Kidney (tissue), 22 donors: ENCODE measurements at places on chromosomes 11 and 22. TPM values are rescaled to one million over a fixed set of nuclear protein-coding genes. Genes with fewer than 3 reads are reported as not detected.

DNA sequence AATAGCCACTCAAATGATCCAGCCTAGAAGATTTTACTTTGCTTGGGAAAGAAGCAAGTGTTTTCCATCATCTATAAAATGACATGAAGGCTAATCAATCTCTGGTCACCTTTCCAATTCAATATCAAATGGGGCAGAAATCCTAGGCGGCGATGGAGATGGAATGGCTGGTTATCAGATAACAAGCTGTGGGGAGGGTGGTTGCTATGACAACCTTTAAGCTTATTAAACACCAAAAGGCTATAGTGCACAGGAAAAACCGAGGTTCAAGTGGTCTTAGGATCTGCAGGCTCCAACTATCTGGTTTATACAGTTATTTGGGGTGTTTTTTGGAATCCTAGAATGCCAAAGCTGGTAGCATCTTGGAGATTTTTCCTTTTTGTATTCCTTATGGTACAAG, 13.9 kb upstream of the BSX start:
- H3K27me3 ChIP-seq, result no peaks in the 10 kb centered on the region
- DNase-seq, result no peak
- no peaks in the 10 kb centered on the region for H3K4me1 ChIP-seq
- H3K36me3 ChIP-seq, result no peaks in the 10 kb centered on the region
- no peak overlapping the region for H3K4me3 ChIP-seq

DNA sequence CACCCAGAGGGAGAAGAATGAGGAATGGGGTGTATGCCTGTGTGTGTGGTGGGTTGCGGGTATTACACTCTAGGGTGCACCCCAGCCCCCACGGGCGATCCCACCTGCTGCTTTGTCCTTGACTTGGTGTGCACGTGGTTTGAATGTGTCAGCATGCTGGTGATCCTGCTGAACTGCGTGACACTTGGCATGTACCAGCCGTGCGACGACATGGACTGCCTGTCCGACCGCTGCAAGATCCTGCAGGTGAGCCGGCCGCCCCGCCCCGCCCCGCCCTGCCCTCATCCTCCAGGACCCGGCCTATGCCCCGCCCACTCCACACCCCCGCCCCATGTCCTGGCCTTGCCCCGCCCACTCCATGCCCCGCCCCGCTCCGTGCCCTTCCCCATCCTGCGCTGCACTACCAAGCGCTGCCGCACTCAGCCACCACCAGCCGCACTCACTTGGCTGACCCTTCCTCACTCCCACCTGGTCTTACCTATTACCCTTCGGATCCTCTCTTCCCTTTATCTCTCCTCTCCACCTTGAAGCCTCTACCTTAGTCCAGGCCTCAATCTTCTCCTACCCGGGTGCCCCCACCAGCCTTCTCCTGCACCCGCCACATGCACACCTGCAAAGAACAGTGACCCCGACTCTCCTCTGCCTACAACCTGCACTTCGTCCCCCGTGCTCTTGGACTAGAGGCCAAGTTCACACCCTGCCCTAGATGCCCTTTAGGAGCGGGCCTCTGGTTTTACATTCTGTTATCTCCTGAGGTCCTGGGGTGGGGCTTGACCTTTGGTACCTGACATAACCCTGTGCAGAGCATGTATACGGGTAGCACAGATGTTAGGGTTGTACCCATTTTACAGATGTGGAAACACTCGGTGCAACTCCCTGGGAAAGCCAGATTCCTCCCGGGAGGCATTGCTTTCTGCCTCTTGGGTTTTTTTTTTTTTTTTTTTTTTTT, 27.7 kb downstream of the CACNA1I start:
- peaks cover 2% of the 10 kb centered on the region for H3K27me3 ChIP-seq
- H3K4me3 ChIP-seq, result no peak overlapping the region
- no peaks in the 10 kb centered on the region for H3K4me1 ChIP-seq
- H3K27ac ChIP-seq, result no peak overlapping the region
- no peaks in the 10 kb centered on the region for H3K36me3 ChIP-seq
- peak; percentile 65 for DNase-seq

RAB3IL1 gene
- total RNA-seq, result 14.6 TPM

GLB1L2 gene
- 10.0 TPM for total RNA-seq

GRCh38 chr11:130313383-130314183, 1.1 kb downstream of the ZBTB44 start:
- peak overlapping the region; percentile 68 for H3K4me3 ChIP-seq
- no peaks in the 10 kb centered on the region for H3K36me3 ChIP-seq
- H3K4me1 ChIP-seq, result peaks cover 30% of the 10 kb centered on the region
- H3K27me3 ChIP-seq, result no peaks in the 10 kb centered on the region
- H3K27ac ChIP-seq, result peak overlapping the region; percentile 66

DNA sequence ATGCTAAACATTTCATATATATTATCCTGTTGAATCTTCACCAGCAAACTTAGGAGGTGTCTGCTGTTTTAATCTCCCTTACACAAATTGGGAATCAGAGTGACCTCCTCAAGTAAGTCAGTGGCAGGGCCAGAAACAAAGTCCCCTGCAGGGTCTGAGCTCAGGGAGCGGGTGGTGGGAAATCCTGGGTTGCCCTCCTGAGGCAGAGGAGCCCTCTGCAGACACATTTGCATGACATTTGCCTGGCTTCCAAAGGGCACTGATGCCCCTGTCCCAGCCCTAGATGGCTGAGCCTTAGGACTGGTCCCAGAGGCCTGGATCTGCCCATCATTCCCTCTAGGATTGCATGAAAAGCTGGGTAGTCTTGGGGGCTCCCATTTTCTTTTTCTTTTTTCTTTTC, 2.1 kb upstream of the INPP5J start:
- H3K4me1 ChIP-seq, result no peaks in the 10 kb centered on the region
- no peak for DNase-seq
- H3K36me3 ChIP-seq, result no peaks in the 10 kb centered on the region
- no peak overlapping the region for H3K27ac ChIP-seq
- no peak overlapping the region for H3K4me3 ChIP-seq

DNA sequence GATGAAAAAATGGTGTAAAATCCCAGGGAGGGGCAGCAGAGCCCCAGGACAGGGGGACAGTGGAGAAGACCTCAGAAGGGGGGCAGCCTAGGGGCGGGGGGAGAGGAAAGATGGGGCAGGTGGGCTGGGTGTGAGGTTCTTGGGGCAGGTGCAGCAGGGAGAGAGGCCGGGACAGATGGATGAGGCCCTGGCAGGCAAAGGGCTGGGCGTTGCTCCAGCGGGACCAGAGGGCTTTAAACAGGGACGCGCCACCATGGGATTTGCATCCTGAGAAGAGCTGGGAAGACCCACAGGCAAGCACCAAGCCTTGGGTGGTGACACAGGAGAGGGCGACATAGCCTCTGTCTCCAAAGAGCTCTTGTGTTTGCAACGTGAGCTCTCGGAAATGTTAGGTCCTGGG, 1342.8 kb downstream of the TBC1D22A start:
- H3K27ac ChIP-seq, result no peak overlapping the region
- no peak overlapping the region for H3K4me3 ChIP-seq
- no peaks in the 10 kb centered on the region for H3K36me3 ChIP-seq
- no peaks in the 10 kb centered on the region for H3K27me3 ChIP-seq

DNA sequence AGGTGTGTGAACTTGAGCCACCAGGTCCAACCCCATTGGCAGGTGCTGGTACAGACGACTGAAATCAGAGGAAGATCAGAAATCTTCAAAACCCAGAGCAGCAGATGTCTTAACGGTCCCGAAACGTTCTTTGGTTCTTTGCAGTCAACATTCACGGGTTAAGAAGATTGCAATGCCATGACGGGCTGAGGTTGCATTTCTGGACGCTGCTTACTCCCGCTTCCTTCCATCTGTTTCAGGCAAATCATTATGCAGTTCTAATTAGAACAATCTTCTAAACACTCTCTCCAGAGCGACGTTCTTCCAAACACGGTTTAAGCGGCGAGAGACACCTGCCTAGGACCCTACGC, 492 bp upstream of the LUZP2 start:
- peak overlapping the region; percentile 67 for H3K4me3 ChIP-seq
- H3K27me3 ChIP-seq, result peaks cover 7% of the 10 kb centered on the region
- no peaks in the 10 kb centered on the region for H3K36me3 ChIP-seq
- no peak for DNase-seq
- H3K27ac ChIP-seq, result no peak overlapping the region
- H3K4me1 ChIP-seq, result no peaks in the 10 kb centered on the region

EMID1 gene
- total RNA-seq, result 9.6 TPM

- H3K36me3 ChIP-seq, result no peaks in the 10 kb centered on the region
- no peak overlapping the region for H3K27ac ChIP-seq
- no peak overlapping the region for H3K4me3 ChIP-seq
- H3K4me1 ChIP-seq, result no peaks in the 10 kb centered on the region
- no peaks in the 10 kb centered on the region for H3K27me3 ChIP-seq
Observed at GRCh38 chr11:36744375-36745168, 146.5 kb upstream of the RAG2 start.

GRCh38 chr11:8959546-8960166, 4.6 kb downstream of the TMEM9B start:
- no peaks in the 10 kb centered on the region for H3K4me1 ChIP-seq
- H3K27me3 ChIP-seq, result no peaks in the 10 kb centered on the region
- no peaks in the 10 kb centered on the region for H3K36me3 ChIP-seq
- no peak overlapping the region for H3K27ac ChIP-seq
- peak; percentile 92 for DNase-seq
- H3K4me3 ChIP-seq, result no peak overlapping the region

GRCh38 chr11:104649002-104649401, 249.3 kb downstream of the CASP12 start:
- no peaks in the 10 kb centered on the region for H3K27me3 ChIP-seq
- H3K27ac ChIP-seq, result no peak overlapping the region
- no peak for DNase-seq
- no peak overlapping the region for H3K4me3 ChIP-seq
- no peaks in the 10 kb centered on the region for H3K36me3 ChIP-seq

DNA sequence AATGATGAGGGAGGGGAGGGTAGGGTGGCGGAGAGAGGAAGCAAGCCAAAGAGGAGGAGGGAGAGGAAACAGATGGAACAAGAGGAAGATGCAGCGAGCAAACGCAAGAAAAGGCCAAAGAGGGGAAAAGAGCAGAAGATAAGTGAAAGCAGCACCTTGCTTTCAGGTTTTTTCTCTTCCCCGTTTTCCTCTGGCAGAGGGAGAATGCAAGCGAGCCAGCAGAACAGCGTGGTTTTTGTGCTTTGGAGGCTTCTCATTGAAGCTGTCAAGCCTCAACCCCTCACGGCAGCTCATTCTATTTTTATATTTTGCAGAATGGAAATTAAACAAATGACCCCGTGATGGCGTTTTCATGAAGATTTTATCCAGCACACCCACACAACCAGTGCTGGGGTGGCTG, 67.1 kb upstream of the GRAMD1B start:
- no peak overlapping the region for H3K4me3 ChIP-seq
- H3K36me3 ChIP-seq, result no peaks in the 10 kb centered on the region
- no peak overlapping the region for H3K27ac ChIP-seq
- no peak for DNase-seq

JAML gene
- 17.1 TPM for total RNA-seq

DNA sequence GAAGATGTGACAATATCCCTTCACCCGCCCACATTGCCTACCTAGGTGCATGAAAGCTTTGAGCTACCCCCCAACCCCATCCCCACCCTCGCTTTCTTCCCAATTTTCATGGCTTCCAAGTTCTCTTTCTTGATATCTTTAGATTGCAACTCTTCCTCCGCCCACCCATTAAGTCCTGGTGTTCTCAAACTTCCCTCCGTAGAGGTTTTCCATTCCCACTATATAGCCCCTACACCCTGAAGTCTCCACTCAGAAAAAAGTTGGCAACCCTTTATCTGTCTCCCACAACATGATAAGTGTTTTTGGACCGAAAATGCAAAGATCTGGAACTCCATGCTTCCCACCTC, 572 bp downstream of the ZNF70 start:
- DNase-seq, result no peak
- H3K4me3 ChIP-seq, result peak overlapping the region; percentile 55
- peaks cover 7% of the 10 kb centered on the region for H3K4me1 ChIP-seq

- peaks cover 29% of the 10 kb centered on the region for H3K4me1 ChIP-seq
- no peak for DNase-seq
Observed at GRCh38 chr22:42171946-42172719, 41.5 kb upstream of the CYP2D6 start.

DNA sequence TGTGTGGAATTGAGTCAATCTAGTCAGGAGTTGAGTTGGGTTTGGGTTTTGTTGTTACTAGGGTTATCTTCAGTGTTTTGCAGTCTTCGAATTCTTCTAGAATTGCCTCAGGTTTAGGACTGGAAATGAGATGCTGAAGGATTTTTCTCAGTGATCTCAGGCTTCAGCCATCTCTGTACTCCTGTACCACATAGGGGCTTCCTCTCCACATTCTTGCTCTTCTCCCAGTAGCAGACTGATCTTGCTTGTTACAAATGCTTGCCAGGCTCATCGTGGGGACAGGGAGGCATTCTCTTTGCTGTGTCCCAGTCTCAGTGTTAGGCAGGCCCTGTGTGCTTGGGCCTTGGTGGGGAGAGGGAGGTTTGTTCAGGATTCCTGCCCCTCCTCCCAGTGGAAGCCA, 96.1 kb downstream of the LRRC32 start:
- no peaks in the 10 kb centered on the region for H3K27me3 ChIP-seq
- H3K36me3 ChIP-seq, result no peaks in the 10 kb centered on the region
- DNase-seq, result no peak
- H3K27ac ChIP-seq, result no peak overlapping the region
- peaks cover 10% of the 10 kb centered on the region for H3K4me1 ChIP-seq

- H3K36me3 ChIP-seq, result no peaks in the 10 kb centered on the region
- H3K4me3 ChIP-seq, result no peak overlapping the region
- no peaks in the 10 kb centered on the region for H3K27me3 ChIP-seq
- no peak overlapping the region for H3K27ac ChIP-seq
- DNase-seq, result no peak
Observed at GRCh38 chr11:116710001-116710674, 62.6 kb downstream of the BUD13 start.

IGLL5 gene
- total RNA-seq, result 103 TPM

DNA sequence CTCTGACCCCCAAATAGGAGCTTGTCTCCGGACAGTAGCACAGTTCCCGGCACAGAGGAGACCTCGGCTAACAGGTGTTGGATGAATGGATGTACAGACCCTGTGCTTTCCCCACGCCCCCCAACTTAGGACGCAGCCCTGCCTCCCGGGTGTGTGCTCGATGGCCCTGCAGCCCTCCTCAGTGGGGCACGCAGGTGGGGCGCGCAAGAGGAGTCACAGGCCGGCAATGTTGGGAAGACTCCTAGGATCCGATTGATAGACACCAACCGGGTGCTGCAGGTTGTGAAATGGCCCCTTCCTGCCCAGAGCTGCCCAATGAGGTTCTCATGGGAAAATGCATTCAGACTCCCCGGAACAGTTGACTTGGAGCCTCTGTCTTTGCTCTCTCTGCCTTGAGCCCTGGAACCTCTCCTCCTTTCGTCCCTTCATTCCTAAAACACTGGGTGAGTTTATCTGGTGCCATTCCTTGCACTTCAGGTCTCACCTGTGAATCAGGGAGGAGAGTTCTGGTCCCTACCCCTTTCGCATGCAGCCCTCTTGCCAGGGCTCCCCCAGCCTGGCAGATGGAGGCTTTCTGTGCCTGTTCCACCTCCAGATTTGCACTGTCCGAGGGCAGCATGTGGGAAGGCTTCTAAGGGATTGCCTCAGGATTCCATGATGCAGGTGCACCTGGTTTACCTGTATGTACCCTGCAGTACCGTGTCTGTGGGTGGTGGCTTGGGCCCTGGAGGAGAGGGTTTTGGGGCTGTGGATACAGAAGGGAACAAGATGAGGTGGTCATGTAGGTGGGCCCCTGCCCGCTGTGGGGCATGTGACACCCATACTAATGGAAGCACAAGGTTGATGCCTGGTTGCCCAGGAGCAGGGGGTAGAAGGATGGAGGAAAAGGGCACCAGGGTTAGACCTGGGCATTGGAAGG, 1.2 kb downstream of the MICALL1 start:
- no peak for DNase-seq
- H3K4me1 ChIP-seq, result no peaks in the 10 kb centered on the region
- H3K27ac ChIP-seq, result no peak overlapping the region

TMPRSS5 gene
- total RNA-seq, result 0.60 TPM

B3GAT3 gene
- total RNA-seq, result 50.6 TPM

OR5M11 gene
- not detected for total RNA-seq

RAD9A gene
- 17.8 TPM for total RNA-seq
